ENCODE measurements at places on chromosomes 1 and 21.

- DNase-seq: no peak
Observed at GRCh38 chr1:157704878-157705277, 4.3 kb upstream of the FCRL3 start.

- DNase-seq: peak; percentile 79
Observed at GRCh38 chr1:19385869-19386591, 73.9 kb downstream of the SLC66A1 start.

- DNase-seq: no peak
Observed at GRCh38 chr1:36532810-36533401, 50.2 kb upstream of the CSF3R start.

- peak; percentile 45 for DNase-seq
Observed at GRCh38 chr1:233025157-233025556, 74.7 kb downstream of the NTPCR start.

DNA sequence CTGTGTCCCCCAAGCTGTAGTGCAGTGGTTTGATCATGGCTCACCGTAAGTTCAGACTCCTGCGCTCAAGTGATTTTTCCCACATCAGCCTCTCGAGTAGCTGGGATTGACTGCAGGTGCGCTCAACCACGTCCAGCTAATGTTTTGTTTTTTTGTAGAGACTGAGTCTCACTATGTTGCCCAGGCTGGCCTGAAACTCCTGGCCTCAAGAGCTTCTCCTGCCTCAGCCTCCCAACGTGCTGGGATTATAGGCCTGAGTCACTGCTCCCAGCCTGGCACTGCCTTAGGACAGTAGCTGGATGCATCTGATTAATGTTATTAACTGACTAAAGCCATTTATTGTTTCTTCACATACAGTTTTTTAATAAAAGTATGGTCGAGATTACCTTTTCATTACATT lies 40.2 kb downstream of the RNF11 start:
- peak; percentile 25 for DNase-seq

DNA sequence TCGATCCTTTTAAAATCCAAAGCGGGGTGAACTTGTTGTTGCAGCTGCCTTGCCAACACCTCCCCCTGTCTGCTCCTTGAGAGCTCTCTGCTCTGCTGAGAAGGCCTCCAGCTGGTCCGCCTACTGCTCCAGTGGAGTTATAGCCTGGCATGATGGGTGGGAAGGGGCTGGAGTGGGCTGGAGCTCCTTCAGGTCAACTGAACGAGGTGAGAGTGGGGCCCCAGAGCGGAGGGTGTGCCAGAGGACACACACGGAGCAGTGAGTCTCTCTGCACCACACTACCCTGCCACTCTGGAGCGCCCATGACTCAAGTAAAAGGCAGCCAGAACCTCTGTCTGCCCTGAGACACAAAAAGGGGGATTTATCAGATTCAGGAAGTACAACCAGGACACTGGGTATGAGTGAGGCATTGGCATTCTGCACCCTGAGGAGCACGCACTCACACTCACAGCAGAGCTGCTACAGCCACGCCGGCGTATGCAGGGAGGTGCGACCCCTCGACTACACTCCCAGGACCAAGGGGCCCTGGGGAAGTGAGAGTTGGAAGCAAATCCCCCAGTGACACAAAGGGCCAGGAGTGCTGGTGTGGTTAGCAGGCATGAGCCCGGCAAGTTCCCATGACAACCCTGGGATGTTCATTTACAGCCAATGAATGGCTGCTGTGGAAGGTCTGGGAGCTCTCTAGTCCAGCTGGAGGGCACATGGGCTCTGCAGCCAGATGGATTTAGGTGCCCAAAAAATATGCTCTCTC lies 28.0 kb upstream of the EVA1B start:
- peak; percentile 86 for DNase-seq

DNA sequence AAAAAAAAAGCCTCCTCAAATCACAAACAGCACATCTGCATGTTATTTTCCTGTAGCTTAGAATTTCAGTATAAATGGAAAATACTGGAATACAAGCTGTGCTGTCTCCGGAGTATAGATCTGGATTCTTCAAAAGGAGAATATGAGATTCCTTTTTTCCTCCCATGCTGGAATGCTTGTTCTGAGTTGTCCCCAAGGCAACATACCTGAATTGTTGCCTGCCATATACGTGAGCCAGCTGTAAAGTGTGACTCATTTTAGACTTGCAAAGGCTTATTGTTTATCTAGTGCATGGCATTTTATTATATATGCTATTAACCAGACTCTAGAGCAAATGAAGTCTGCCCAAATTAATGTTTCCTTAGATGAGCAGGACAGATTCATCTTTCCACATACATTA lies 95.0 kb upstream of the C1orf105 start:
- DNase-seq: peak; percentile 17

DNA sequence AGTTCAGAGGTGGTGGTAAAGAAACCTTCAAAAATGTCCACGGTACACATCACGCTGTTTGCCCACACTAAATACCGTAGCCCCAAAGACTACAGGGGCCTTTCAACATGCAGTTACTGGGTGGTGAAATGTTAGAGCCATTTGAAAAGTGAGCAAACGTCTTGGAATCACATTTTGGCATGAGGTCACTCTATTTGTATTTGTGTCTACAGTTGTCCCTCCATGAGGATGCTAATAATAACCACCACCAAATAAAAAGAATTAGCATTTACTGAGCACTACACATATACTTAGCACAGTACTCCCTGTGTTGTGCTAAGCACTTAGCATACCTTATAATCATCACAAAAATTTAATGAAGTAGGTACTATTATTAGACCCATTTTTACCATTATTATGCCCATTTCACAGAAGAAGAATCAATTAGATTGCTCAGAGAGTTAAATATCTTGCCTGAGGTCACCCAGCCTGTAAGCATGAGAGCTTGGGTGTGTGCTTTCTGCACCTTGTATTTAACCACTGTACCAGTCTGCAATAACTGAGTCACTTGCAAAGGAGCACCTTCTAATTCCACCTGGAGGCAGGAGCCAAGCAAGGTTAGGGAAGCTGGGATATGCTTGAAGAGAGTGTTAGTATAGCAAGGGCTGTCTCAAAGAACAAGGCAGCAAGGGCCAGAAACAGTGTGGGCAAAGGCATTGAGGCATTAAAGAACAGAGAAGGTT lies 57.4 kb downstream of the DNTTIP2 start:
- DNase-seq: no peak
